ENCODE measurements at places on chromosomes 7 and 10.

DNA sequence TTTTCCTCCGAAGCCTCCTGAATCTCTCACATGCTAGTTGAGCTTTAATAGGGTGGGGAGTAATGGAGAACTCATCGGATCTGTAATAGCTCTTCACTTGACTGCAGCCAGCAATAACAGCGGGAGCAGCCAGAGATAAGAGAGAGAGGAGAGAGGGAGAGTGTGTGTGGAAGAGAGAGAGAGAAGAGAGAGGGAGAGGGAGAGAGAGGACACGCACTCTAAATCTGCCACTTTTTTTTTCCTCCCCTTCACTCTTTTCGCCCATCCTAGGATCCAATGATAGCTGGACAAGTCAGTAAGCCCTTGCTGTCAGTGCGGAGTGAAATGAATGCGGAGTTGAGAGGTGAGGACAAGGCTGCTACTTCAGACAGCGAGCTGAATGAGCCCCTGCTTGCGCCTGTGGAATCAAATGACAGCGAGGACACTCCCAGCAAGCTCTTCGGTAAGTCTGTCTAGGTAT is 107.9 kb downstream of the POU6F2 start:
- no peak for DNase-seq

DNA sequence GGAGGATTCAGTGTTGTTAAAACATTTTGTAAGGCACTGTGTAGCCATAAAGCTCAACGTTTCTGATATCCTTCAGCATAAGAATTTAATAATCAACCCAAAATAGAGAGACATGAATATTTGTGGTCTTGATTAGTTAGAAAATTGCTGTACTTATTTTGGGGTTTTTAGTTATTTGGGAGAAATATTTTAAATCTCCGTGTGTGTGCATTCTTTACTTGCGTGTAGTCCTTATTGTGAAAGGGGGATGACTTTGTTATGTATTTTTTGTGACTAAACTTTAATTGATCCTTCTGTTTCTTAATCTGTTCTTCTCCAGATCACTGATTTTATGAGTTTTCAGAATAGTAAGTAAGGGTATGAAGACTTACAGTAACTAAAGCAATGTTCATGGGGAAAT is 81.2 kb downstream of the ZNRF2 start:
- DNase-seq: no peak

GRCh38 chr10:104117839-104118323 is 4.1 kb upstream of the SFR1 start:
- DNase-seq: no peak

DNA sequence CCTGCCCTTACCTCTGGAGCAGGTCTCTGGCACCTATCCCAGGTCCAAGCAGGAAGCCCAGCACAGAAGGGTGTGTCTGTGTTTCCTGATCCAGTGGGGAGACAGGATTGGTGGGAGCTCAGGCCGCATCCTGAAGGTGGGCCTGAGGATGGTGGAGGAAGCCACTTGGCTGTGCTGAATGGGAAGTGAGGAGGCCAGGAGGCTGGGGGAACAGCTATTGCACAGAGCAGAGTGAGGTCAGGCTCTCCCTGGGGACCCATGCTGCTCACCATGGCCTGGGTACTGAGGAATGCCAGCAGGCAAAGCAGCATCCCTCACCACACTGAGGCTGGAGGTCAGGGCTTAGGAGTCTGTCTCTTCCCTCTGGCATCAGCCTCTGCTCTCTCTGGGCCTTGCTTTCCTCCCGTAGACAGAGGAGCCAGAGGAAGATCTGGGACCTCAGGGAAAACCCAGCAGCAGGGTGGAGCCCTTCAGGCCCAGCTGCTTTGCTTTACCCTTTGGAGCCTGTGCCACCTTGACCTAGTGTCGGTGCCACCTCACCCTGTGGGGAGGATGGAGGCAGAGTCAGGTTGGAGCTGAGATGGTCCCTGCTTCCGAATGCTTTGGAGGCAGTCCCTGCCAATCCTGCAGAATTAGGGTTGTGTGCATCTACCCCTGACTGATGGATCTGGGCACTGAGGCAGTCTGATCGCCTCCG is 39.0 kb downstream of the CDH23 start:
- DNase-seq: no peak

DNA sequence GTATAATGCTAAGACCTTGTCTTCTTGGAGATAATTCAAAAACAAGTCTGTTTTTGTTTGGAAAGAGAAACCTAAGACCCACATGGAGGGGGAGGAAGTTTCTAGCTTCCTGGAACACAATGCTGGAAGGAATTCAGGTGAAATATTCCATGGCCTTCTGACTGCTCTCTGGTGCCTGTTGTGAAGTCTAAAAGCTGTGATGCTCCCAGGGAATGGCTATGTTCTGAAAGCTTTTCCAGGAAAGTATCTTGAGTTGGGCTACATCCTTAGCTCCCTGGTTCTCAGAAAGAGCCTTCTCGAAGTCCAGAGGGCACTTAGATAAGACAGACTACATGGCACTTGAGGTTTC is 12.5 kb upstream of the PFKP start:
- DNase-seq: no peak

GRCh38 chr7:42236976-42237810 is at the start of gene GLI3:
GLI3 (minus strand) TSS chr7:42237209; CDS start chr7:42223253, 13,956 bp downstream.
- DNase-seq: no peak

DNA sequence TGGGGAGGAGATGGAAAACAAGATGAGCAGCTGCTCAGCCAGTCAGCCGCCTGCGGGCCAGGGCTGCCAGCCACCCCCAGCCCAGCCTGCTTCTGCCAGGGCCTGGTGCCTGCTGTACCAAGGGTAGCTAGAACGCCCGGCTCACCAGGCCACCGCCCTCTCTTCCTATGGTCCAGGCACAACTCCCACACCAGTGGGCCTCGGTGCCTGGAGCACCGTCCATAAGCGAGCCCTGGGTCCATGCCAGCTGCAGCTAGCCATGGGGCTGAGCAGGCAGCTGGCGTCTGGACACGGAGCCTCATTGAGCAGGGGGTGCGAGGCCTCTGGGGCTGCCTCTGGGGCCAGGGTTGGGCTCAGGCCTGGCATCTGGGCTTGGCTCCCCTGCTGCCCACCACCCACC is 8.5 kb upstream of the RABGEF1 start:
- DNase-seq: no peak

DNA sequence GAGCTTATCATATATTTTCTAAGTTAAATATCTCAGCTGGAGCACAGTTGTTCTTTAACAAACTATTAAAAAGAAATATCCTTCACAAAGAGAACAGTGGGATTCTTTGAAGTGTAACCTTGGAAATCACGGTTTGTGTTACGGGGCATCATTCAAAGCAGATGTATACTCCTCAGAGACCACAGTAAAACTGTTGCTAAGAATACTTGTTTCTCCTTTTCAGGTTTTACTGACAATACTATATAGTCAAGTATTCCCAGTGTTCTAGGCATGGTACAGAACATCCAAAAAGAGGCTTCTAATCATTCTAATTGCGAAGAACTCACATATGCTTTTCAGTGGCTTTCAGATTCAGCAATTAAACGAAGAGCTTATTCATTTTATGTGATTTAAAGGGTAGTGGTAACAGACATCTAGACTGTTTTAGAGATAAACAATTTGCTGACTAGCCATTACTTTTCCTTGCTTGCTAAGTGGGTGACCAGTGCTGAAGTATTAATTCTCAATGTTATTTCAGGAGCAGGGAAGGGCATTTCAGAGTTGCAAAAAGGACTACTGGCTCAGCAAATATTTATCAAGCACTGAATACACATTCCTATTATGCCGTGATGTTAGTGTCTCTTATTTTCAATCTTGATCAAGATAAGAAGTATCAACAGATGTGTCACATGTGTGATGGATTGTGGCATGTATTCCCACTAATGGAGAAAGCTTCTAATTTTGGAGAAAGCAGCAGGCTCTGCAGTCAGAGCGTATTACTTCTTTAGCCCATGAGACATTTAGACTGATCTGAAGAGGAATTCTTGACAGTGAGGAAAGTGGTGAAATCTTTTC is 236.8 kb downstream of the RNLS start:
- DNase-seq: no peak

DNA sequence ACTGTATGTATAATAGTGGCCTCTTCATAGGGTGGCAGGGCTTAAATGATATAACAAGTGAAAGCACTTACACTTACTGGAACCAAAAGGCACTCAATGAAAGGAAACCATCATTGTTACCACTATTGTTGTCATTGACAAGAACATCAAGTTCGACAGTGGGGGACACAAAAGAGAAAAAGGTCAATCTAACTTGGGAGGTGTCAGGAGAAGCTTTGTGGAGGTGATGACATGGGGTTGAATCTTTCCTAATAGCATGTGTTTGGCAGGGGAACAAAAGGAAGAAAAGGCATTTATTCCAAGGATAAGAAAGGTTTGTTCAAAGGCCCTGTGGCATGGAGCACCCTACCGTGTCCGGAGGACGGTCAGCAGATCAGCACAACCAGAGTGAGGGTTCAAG is 18.2 kb upstream of the ENO4 start:
- DNase-seq: no peak

DNA sequence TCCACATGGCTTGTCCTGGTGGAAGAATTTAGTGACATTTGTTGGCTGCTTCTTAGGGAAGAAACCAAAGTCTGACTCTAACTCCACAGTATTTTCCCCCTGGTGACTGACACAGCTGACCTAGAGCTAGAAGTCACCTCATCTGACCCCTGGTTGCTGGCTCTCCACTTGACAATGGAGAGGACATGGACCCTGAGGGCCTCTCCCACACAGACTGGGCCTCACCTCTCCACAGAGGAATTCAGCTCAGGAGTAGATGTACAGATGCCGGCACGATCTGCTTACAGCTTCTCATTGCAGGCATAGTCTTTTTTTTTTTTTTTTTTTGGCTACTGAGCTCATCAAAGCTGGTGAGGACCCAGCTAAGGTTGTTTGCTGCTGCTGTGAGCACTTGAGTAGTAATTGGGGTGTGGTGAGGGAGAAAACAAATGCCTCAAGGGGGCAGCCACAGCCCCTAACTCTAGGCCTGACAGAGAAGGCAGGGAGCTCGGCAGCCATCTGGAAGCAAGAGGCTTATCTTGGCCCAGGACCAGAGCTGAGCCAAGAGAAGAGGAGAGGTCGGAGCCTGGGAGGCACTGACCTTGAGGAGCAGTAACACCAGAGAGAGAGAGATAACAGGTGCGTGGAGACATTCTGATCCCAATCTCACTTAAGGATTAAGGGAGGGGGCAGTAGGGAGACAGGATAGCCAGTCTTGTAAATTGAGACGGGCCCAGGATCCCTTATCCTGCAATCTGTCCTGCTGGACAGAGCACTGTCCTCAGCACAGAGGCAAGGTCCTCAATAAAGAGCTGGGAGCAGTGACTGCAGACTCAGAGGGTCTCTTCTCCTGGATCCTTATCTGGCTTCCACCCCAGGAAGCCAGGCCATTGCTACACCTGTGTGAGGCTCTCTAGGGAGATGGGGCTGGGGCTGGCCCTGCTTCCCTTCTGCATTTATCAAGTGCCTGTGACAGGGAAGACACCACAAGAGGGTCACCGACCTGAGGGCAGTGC is 9.4 kb downstream of the PRSS58 start:
- no peak for DNase-seq

- no peak for DNase-seq
Observed at GRCh38 chr7:41809529-41809939, 106.6 kb upstream of the INHBA start.

DNA sequence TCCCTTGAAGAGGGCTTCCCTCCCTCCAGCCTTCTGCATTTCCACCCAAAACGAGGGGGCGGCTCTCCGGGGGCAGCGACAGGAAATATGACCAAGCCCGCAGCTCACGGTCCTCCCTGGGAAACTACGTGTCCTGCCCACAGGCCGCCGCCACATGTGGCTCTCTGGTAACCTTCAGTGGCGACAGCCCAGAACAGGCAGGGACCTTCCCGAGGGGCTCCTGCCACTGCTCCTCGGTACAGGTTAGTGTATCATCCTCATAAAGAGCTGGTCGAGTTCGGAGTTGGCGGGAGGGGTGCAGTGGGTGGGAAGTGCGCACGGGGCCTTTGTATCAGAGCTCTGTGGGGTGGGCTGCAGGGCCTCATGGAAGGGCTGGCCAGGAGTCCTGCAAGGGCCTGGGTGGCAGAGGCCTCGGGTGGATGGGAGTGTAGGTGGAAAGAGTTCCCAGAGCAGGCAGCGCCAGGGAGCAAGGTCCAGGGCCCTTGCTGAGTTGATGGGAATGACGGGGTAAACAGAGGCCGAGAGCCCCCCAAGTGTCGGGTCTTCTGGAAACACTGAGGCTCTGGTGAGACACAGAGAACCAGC is 66.0 kb downstream of the TCERG1L start:
- DNase-seq: no peak

GRCh38 chr7:22681852-22682657 is 44.9 kb upstream of the IL6 start:
- no peak for DNase-seq

GRCh38 chr7:134811765-134812164 is 32.3 kb downstream of the CALD1 start:
- no peak for DNase-seq
